ENCODE measurements at places on chromosomes 5 and 9.

DNA sequence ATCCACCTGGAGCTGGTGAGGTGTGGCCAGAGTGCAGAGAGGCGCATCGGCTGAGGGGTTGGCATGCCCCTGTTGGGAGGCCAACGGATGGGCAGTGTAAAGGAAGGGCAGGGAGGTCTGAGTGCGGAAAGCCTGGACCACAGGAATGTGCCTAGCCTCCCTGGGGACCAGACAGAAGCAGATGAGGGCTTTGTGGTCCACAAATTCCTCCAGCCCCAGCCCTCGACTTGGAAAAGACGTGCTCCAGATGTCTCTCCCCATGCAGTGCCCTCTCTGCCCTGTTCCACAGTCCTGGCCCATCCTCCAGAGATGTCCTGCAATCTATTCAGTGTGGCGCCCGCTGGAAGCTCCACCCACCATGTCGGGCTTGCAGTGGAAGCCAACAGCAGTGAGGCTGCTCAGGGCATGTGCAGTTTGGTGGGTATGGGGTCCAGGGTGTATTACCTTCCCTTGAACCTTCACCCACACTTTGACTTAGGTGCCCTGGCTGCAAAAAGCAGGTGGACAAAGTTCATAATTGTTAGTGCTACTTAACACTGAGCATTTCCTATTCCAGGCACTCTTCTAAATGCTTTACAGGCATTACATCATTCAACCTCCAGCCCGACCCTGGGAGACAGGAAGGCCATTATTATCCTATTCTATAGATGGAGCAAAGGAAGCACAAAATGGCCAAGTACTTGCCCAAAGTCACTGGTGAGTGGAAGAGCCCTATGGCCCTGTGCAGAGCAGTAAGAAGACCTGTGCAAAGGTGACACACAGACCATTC, 120.2 kb upstream of the SLC25A48 start:
- DNase-seq, result no peak

GRCh38 chr5:1507457-1507856, 16.3 kb downstream of the LPCAT1 start:
- DNase-seq, result peak; percentile 81

DNA sequence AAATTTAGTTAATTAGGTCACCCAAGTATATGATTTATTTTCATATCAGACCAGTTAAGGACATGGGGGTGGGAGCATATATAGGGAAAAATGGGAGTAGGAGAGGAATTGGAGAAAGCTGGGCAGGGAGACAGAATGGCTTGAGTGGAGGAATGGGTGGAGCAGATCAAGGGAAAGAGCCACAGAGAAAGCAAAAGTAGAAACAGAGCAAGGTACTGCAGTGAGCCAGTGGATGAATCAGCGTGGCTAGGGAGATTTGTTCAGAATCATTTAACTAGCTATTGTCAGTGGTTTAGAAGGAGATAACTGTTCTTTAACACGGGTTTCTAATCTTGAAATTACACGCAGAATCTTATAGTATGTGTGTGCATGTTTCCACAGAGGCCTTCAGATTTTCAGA, 37.4 kb downstream of the SNX24 start:
- no peak for DNase-seq

DNA sequence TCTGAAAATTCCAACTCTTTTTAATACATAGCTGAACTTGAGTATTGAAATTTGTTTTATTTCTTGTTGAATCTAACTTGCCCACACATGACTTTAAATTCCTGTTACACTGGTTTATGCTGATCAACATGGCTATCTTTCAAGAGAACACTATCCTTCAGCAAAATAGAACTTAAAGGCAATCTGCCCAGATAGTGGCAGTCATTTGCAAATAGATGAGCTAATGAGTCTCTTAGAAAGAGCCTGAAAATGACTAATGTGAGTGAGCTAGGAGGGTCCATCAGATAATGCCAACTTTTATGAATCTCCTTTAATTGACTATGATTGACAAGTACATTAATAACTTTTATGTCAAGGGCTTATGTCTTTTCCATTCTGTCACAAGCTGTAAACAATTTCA, 1360.8 kb upstream of the C9orf72 start:
- no peak for DNase-seq

- no peak for DNase-seq
Measured at GRCh38 chr5:14193496-14193895, 50.4 kb downstream of the TRIO start.

- no peak for DNase-seq
Measured at GRCh38 chr5:61438298-61438970, 106.4 kb downstream of the ZSWIM6 start.

GRCh38 chr5:72436796-72437471, 70.3 kb downstream of the ZNF366 start:
- DNase-seq, result no peak

DNA sequence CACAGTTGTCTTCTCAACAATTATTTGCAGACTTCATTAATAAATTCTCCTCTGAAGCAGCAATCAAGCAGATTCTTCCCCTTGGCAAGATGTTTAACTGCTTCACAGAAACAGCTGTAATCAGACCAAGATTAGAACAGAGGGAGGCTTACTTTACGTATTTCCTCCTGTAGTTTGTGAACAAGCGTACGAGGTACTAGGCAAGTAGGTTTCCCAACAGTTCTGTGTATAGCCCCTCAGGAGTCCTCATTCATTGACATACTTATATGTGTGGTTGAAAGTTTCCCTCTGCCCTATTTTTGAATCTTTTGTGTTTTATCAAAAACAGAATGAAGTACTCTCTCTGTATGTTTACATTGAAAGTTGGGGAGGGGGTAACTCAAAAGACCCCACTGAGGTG, 128.0 kb downstream of the SPATA31D1 start:
- DNase-seq, result no peak

DNA sequence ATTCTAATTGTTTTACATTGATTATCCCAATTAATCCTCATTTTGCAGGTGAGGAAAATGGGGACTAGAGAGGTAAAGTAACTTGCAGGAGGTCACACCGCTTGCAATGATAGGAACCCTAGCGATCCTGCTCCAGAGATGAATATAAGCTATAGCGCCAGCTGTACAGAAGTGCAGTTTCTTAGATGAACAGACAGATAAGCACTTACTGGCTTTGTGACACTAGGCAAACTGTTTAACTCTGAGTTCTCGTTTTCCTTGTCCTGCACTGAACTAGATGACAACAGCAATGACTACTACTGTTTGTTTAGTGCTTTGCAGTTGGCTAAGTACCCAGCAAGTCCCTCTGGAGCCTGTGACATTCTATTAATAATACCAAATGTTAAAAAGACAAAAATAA, 11.1 kb downstream of the LHX6 start:
- no peak for DNase-seq

DNA sequence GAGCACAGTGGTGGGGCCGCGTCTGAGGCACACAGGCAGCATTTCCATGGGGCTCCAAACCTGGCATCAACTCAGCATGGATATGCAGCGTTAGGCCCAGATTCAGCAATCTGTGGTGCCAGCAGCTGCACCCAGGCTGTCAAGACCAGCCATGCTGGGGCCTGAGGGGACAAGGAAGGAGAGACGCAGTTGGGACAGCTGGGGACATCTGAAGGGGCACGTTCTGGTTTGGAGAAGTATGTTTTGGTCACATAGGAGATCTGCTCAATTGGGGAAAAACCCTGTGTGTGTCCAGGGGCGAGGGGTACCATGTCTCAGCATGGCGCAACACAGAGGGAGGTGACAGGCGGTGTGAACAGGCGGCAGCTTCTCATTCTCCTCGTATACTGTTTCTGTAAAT, 66.6 kb upstream of the ECM2 start:
- no peak for DNase-seq

GRCh38 chr9:121686930-121687541, 35.6 kb downstream of the DAB2IP start:
- DNase-seq, result peak; percentile 80

DNA sequence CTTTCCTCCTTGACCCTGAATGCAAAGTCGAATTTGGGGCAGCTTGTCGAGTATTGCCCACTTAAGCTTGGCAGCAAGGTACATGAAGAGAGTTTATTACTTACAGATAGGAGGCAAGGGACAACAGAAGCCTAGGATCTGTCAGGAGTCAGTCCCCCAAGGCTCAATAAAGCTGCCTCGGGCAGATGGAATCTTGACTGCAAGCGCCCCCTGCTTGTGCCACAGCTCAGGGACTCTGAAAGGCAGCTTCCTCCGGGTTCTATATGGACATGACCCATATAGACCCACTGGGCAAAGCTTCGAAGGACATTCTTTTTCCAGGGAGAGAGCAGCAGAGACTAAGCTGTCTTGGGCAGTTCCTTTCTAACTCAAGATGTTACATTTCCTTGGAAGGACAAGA, 971.5 kb downstream of the EFNA5 start:
- no peak for DNase-seq

DNA sequence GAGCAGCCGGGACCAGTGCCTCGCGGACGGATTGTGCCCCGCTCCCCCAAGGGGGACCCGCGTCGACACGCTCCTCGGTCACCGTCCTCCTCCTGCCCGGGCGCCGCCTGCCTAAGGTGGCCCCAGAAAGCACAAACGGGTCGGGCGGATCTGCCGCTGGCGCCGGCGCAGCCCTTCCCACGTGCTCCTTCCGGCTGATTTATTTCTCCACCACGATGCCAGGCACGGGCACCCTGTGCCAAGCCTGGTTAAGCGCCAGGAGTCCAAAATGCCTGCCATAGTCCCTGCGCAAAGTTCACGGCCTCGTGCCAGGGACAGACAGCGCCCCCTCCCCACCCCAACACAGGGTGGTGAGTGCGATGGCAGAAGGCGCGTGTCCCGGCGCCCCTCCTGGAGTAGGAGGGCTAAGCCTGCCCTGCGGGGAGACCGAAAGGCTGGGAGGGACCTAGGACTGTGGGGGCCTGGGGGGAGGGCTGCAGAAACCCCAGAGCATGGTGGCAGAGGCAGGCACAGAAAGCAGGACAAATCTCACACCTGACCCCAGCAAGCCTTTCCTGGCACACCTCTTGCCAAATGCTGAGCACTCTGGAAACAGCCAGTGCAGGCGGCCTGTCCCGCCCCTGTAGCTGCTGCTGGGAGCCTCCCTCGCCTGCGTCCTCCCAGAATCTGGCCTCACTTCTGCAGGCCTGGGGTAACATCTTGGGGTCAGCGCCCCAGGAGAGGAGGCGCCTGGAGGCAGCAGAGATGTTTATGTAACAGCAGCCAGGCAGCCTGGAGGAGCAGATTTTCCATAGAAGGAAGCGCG, 1.1 kb upstream of the NOTCH1 start:
- DNase-seq, result no peak

DNA sequence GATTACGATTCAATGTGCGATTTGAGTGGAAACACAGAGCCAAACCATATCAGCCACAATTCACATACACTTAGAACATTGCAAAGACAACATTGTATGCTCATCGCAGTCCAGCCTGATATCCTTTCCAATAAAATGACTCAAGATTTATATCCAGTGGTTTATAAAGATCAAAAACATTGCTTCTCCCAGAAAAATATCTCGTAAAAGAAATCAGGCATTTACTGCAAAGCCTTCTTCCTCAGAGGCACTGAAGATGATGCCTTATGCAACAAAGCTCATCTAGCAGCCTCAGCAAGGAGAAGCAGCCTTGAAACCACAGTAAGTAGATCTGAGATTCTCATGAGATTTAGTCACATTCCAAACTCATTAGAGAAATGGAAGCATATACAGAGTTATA, 523.8 kb downstream of the ELAVL2 start:
- no peak for DNase-seq

- no peak for DNase-seq
Measured at GRCh38 chr5:1933364-1934055, 50.8 kb upstream of the IRX4 start.

- peak; percentile 17 for DNase-seq
Measured at GRCh38 chr9:91001146-91001611, 199.6 kb downstream of the SYK start.

DNA sequence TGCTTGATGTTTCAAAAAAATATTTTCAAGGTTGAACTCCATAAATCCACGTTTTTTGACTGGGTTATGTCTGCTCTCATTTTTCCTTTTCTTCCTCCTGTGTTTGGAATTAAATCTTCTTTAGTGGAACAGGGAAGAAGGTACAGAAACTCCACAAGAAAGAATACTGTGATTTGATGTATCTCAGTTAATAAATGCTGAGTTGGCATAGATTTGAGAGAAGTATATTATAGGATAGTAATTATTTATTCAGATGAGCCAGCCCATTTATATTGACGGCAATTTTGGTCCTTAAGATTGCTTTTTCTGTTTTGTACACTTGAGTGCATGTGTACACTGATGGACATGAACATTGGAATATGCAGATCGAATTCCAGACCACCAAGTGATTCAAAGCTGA, 481.4 kb downstream of the PSAT1 start:
- DNase-seq, result no peak

GRCh38 chr5:145500710-145501109, 334.4 kb downstream of the PRELID2 start:
- DNase-seq, result no peak

- DNase-seq, result no peak
Measured at GRCh38 chr5:130526708-130527107, 622.4 kb downstream of the CHSY3 start.

GRCh38 chr5:131423056-131423455, 159.2 kb downstream of the CDC42SE2 start:
- DNase-seq, result peak; percentile 27

DNA sequence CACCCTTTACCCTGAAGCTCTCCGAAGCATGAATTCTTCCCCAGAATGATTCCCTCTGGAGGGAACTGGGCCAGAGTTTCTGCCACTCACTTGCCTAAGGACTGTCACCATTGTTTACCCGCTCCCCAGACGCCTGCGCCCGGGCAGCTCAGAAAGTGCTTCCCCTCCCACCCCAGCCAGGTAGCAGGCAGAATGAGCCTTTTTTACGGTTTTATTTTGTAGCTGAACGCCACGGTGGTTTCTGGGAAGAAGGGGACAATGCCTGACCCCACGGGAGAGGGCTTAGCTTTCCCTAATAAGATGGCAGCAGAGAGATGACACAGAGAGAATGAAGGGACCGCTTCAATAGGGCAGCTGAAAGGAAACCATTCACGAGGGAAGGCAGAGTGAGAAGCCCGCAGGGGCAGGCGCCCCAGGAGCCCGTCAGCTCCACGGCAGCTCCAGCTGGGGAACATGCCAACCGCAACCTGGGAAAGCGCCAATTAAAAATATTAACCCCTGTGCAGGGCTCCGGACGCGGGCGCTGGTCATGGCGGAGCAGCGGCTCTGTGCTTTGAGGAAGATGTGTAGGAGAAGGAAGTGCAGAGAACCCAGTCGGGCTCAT, 20.4 kb upstream of the NTNG2 start:
- peak; percentile 42 for DNase-seq

DNA sequence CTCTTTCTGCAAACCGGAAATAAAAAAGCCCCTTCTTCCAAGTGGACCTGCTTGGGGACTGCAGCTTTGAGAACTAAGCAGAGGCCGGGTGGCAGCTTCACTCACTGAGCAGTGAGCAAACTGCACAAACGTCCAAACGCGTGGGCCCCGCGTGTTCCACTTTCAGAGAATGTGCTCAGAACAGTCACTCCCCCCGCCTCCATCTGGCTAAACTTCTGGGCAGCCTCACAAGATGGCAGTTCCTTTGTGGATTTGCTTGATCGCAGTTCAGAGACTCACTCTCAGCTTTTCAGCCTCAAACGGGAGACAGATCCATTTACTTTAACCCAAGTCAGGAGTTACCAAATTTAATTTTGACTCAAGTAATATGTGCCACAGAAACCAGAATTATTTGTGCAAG, 216.6 kb downstream of the TLE1 start:
- no peak for DNase-seq

GRCh38 chr5:77844373-77844622, 68.2 kb upstream of the TBCA start:
- peak; percentile 15 for DNase-seq

Data from cerebellar cortex (tissue), 1 donor.